ENCODE measurements at places on chromosomes 2 and 18.

DNA sequence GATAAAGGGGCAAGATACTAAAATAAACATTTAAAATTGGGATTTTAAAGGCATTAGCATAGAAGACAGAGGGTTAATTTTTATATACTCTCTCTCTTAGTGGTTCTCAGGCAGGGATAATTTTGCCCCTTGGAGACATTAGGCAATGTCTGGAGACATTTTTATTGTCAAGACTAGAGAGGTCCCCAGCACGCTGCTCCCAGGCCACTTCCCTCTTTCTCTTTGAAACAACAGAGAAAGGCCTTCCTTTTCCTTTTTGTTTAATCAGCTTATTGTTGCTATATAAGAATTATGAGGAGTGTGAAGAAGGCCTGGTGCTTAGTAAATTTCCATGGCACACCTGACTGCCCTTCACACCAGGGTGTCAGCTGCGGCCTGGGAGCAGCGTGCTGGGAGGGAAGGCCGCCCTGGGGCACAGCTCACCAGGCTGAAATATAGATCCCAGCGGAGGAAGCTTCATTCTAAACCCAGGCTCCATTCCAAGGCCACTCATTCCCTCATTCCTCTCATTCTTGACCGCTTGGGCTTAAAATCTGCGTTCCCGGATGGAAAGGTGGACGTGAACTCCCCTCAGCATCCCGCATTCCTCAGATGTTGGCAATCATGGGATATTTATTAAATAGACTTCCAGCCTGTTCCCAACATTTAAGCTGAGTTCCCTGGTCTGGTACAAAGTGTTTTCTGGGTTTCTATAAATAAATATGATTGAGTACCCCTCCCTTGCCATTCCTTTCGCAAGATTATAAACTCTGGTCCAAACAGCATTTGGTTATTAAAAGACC lies 22.5 kb downstream of the SLC14A2 start:
- no peak for DNase-seq

GRCh38 chr18:9348079-9348671 lies 13.6 kb downstream of the TWSG1 start:
- no peak for DNase-seq

DNA sequence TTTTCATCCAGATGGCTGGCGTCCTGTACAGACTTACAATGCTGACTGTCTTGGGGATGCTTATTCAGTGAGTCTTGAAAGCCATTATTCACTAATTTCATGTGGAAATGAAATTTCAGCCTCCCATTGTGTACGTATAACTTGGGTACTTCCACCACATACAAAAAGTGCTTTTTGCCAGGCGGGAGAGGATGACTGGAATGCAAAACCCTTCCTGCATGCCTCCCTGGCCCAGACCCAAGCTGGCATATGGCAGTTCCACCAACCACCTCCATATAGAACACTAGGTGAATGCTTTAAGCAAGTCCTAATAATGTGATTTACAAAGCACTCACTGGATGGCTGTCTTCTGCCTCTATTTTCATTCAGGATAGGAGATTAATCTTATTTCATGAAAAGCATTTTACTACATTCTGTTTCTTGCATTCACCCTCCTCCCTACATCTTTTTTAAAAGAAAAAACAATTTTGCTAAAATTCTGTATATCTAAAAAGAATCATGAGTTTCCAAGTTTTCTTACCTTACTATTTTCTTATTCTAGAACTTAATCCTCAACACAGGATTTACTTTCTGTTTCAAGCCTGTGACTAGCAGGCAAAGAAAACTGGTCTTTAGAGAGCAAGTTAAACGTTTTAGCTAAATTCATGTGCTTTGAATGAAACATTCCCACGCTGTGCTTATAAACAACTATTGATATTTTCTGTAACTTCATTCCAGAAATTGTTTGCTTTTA lies 327.6 kb downstream of the NCKAP5 start:
- DNase-seq = no peak

- DNase-seq = no peak
Observed at GRCh38 chr2:31381601-31382000, 32.9 kb downstream of the XDH start.

GRCh38 chr2:65681503-65681902 lies 249.1 kb upstream of the SPRED2 start:
- no peak for DNase-seq

- no peak for DNase-seq
Observed at GRCh38 chr2:71385012-71385411, 53.4 kb downstream of the ZNF638 start.

GRCh38 chr2:143719406-143719805 lies 590.2 kb downstream of the ARHGAP15 start:
- DNase-seq = no peak

GRCh38 chr2:3189076-3189591 lies 188.5 kb downstream of the EIPR1 start:
- DNase-seq = no peak

- DNase-seq = no peak
Observed at GRCh38 chr2:240303896-240304745, 131.3 kb upstream of the GPC1 start.

DNA sequence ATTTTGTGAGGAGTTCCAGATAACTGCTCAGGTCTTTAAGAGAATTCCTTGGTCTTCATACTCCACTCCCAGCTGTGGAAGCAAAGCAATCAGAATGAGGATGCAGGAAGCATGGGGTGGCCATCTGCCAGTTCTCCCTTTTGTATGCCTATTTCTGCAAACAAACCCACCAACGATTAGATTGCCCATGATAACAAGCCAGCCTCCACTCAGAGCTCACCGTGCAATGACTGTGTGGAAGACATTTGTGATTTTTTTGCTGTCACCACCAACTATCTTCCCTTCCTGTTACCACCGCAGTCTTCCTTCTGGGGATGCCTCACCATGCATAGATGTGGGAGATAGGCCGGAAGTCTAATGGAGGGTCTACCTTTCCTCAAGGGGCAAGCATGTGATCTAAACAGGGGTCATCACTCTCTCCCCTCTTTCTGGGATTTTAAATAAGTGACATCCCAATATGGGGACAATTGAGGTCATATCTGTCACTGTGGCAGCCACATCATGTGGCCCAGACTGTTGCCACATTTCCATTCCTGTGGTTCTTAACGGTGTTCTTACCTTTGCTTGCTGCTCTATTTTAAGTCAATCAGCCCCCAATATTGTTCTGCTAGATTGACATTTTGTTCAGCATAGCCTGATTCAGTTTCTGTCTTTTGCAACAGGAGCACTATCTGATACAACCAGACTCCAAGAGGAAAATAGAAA lies 4.4 kb downstream of the AFF3 start:
- DNase-seq = no peak

GRCh38 chr2:23380562-23381065 lies 4.4 kb upstream of the KLHL29 start:
- no peak for DNase-seq

DNA sequence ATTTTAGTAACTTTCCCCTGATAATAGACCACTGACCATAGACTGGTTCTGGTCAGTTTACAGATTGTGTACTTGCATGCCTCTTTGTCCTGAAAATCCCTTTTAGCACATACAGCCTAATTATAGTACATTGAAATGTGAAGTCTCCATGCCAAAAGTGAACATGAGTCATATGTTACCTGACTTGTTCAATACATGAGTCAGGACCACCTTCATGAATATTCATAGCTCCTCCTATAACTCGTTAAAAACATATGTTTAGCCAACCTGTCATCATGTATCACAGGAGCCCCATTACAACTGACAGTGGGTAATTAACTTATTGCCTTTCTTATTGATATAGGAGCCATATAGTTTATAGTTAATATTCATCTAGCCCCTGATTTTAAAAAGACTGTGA lies 78.6 kb downstream of the SH3YL1 start:
- DNase-seq = no peak

- DNase-seq = no peak
Observed at GRCh38 chr2:96485751-96486651, 19.2 kb downstream of the NEURL3 start.

DNA sequence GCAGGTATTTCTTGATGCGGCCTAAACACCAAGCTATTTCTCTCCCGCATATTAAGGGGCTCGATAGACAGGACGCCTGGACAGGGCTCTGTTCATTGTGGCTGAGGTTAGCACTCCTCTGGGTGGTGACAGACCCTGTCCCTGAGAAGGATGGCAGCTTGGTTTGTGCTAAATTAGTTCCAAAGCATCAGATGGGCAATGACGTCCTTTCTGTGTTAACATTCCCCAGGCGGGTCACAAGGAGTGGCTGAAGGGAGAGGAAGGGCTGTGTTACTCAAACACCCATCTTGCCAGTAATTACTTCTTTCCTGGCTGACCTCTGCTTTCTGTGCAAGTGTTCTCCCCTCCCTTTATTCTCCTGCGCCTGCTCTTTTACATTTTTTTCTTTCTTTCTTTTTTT lies 75.0 kb downstream of the TMEM247 start:
- DNase-seq = no peak

GRCh38 chr2:127358044-127358443 lies 29.7 kb downstream of the MAP3K2 start:
- DNase-seq = no peak

- DNase-seq = no peak
Observed at GRCh38 chr2:134976074-134976702, 57.6 kb downstream of the CCNT2 start.

DNA sequence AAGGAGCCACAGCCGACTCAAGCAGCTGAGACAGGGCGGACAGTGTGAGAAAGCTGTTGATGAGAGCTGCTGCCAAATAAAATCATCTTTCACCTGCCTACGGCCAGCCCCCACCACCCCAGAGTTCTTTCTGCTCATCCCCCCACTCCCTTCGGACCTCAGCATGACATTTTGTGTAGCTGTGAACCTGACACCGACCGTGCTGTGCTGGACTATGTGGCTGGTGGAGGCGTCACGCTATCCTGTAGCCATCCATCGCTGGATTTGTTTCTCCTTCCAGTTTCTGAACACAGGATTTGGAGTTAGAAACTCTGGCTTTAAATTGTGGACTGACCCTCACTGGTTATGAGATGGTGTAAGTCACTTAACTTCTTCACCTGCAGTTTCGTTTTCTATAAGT lies 317.3 kb downstream of the DCDC2C start:
- no peak for DNase-seq

DNA sequence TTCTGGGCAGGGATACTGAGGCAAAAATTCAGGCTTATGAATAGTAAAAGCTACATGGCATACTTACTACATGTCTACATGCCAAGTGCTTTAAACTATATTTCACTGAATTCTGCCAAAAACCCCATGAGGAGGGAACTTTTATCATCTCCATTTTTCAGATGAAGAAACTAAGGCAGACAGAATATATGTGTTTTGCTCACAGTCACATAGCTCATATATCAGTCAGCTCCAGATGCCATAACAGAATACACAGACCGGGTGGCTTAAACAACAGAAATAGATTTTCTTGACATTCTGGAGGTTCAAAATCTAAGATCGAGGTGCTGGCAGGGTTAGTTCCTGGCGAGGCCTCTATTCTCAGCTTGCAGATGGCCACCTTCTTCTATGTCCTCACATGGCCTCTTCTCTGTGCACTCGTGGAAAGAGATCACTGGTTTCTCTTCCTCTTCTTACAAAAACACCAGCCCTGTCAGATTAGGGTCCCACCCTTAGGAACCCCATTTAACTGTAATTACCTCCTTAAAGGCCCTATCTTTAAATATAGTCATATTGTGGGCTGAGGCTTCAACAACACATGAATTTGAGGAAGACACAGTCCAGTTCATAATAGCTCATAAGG lies 27.1 kb upstream of the CREB1 start:
- no peak for DNase-seq

DNA sequence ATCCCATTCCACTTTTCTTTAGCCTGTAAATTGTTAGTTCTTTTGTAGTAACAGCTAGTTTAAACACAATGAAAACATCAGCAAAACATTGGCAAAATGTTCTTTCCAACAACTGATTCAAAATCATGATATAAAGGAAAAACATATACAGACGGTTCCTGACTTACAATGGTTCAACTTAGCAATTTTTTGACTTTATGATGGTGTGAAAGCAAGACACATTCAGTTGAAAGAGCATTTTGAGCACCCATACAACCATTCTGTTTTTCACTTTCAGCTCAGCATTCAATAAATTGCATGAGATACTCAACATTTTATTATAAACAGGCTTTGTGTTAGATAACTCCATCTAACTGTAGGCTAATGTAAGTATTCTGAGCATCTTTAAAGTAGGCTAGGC lies 185.1 kb downstream of the NOL4 start:
- DNase-seq = no peak

- no peak for DNase-seq
Observed at GRCh38 chr18:54004828-54005227, 219.6 kb downstream of the MBD2 start.

DNA sequence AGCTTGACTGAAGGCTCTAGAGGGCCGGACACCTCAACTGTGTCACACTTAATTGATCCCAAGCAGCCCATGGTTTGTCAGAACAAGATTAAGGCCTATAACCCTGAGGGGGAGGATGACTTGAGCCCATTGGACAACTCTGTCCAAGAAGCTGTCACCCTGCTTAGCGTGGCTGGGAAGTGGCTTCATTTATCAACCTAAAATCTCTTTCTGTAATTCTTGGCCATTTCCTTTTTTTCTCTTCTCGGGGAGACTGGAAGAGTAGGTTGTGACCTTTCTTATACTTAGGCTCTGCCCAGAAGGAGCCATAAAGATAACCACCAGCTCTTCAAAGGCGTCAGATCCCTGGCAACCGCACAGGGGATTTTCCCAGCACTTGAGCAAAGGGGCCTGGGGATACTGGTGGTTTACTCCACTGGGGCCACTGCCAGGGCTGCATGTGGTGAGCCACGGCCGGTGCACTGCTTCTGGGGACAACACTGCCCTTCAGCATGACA lies 265.5 kb downstream of the CYRIA start:
- no peak for DNase-seq

GRCh38 chr2:48248251-48248933 lies 281.6 kb upstream of the STON1 start:
- no peak for DNase-seq

DNA sequence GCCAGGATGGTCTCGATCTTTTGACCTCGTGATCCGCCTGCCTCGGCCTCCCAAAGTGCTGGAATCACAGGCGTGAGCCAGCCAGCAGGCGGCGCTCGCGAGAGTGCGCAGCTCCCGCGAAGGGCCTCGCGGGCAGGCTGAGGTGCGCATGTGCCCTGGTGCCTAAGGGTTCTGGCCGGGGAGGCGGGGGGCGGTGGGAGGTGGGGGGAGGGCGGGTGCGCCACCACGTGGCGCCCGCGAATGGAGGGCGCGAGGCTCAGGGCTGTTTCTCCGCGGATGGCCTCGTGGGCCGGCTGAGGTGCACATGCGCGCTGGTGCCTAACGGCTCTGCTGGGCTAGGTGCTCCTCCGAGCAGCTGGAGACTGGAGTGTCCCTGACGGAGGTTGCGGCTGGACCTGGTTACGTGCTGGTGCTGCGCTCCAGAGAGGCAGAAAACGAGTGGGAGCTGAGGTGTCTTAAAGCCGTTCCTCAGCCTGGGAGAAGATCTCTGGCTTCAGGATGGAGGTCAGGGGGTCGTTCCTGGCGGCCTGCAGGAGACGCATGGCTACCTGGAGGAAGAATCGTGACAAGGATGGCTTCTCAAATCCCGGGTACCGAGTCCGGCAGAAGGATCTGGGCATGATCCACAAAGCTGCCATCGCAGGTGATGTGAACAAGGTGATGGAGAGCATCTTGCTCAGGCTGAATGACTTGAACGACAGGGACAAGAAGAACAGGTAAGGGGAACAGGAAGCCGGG lies at the start of gene ANKRD62:
ANKRD62 (plus strand) TSS at position 324 of the 738 bp plus-strand sequence; CDS start at position 499, 175 bp downstream.
- no peak for DNase-seq

- DNase-seq = no peak
Observed at GRCh38 chr18:23634692-23635091, 28.0 kb downstream of the ANKRD29 start.
